Fibroblast of pulmonary artery (primary cell): ENCODE measurements at places on chromosomes 4 and X.

DNA sequence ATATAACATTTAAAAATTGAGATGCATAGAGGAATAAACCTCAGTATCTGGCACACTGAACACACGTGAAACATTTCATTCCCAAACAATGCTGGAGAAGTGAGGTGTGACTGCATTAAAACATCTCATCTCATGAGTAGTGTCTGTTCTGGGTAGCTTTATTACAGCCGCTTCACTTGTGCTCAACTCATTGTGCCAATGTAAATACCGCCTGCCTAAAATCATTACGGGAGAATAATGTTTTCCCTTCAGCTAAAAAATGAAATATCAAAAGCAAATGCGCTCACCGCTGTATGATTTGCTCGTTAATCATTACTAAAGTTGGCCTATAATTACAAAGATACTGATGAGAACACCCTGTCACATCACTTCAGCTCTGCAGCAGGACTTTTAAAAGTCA, 110.2 kb upstream of the PRPS2 start:
- no peak for DNase-seq

DNA sequence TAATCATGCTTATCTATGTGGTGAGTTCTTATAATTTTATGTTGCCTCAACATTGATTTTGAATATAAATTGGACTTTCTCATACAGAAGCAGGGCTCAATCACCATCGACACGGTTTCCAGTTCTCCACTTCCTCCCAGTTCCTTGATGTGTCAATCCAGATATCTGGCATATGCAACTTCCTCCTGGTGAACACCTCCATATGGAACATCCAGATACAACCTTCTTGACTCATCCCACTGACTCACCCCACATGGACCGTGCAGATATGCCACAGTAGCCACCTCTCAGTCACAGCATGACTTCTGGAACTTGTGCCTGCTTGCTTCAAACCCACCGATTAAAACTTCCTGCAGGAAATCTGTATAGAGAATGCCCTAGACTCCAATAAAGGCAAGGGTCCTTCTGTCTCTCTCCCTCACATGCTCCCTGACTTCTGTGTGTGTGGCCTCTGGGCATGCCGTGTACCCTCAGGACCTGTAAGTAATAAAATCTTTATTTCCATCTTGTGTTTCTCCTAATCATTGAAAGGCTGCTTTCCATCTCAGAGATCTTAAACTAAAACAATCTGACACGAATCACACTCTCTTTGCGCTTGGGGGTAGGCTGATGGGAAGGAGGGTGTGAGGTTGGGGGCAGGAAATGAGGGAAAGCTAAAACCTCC, 67.0 kb downstream of the HTRA3 start:
- DNase-seq = peak; percentile 41

DNA sequence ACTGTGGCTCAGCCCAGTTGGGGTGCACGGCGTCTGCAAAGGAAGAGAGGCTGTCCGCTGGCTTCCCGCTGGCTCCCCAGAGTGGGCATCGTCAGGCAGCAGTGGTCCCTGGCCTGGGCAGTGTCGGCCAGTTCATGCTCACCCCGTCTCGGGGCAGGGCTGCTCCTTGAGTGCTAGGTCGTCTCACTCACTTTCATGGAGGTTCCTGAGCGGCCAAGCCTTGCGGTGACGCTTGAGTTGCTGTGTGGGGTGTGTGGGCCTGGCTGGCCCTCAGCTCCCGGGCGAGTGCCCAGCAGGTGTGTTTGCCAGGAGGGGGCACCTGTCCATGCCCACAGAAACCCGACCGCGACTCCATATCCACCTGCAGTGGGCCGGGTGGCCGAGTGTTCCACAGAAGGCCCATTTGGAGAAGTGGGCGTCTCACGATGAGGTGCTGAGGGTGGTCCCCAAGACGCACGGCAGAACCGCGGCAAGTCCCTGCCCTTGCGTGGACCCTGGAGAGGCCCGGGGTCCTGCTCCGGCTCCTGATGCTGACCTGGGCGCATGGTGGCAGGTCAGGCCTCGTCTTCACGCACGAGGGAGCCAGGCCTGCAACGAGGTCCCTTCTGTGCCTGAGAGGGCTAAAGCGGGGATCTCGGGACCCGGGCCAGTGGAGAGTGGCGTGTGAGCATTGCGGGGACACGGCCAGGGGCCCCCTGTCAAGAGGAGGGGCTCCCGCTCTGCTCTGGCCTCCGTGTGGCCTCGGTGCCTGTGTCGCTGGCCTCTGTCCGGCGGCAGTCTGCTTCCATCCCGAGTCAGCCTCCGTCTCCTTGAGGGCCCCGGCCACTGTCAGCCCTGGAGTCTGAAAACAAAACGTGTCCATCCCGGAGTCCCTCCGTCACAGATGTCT, 18.5 kb upstream of the UVSSA start:
- no peak for DNase-seq

DNA sequence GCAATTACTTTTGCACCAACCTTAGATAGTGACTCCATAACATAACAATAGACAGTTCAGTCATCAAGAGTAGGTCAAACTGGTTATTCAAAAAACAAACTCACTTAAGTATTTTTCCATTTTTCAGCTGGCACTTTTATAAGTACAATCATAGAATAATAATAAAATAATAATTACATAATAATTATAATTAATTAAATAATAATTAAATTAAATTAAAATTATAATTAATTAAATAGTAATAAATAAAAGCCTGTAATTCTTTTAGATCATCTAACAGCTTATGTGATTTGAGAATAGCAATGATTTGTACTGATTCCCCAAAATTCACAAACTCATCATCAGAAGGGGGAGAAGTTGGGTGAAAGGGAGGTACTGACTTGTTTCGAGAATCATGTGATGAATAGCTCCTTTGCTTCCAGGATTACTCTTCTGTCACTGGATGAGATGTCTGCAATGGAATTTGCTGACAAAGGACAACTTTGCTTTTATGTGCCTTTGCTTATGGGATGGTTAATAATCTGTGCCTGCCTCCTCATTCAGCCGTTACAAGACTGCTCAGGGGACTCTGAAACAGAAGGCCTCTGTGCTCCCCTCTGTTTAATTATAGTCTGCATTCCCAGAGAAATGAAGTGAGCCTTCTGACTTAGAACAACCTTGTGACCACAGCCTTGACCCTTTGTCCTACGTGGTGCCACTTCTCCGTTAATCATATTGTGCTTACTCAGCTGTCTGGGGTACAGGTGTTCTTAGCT, 104.8 kb upstream of the ENPEP start:
- DNase-seq = no peak

DNA sequence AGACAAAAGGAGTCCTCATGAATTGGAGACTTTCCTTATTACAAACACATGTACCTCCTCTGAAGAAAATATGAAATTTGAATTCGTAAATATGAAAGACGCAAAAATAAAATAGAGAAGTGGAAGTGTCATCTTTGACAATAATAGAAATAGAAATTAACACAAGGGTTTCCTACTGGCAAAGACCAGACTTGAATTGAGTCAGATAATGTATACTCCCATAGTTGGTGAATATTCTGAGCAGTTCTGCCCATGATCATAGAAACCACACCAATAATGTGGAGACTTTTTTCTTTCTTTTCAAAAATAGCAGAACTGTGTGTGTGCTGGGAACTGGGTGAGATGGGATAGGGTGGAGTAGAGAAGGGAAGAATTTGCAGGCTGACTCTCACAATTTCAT, 277.7 kb upstream of the TET2 start:
- no peak for DNase-seq

DNA sequence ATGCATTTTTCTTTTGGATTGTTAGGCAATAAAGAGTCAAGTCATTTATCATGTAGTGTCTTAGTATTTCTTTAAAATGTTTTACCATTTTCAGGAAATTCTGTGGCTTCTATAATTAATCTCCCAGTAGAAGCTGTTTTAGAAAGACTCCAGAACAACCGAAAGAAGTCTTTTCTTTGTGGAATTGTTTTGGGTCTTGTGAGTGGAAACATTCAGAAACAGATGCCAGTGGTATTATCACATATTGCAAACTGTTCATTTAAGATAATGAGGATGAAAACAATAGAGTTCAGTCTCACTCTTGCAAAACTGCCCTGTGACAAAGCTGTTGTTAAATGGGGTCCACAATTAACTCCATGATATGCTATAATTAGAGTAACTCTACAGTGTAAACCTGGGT, 211.2 kb upstream of the KIT start:
- peak; percentile 7 for DNase-seq

- no peak for DNase-seq
Measured at GRCh38 chr4:179007755-179008154, 1565.5 kb upstream of the AGA start.

DNA sequence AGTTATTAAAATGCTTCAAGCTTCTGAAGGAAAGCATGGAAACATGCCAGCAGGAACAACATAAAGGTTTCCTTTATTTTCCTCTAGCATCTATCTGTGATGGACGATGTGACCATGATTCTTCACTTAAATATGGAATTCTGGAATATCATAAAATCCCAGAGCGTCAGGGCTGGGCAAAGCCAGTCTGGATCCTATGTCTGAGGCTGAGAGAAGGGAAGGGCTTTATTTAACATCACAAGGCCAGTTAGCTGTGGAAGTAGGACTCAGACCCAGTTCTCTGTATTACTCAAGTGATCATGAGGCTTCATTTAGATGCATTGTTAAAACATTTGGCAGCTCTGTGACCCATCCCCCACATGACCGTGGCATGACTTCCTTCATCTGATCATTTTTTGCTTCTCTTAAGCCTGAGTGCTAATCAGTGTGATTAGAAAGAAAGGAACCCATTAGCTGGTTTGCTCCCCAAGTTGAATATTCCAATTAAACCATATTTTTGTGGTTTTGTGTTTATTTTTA, 40.9 kb upstream of the EOLA2 start:
- no peak for DNase-seq

DNA sequence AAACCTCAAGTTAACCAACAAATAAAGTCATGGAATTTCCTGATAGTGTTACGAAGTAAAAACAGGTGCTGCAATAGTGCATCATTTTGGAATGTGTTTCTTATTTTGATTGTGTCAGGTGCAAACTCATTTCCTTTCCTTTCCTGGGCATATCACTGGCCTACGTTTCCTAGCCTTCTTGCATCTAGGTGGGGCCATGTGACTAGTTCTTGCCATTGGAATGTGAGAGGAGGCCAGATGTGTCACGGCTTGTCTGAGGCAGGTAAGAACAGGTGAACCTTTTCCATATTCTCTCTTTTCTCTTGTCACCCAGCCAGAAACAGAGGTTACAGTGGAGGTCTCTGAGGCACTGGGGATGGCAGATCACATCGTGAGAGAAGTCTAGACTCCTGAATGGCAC, 868.0 kb downstream of the RPA4 start:
- DNase-seq = no peak

DNA sequence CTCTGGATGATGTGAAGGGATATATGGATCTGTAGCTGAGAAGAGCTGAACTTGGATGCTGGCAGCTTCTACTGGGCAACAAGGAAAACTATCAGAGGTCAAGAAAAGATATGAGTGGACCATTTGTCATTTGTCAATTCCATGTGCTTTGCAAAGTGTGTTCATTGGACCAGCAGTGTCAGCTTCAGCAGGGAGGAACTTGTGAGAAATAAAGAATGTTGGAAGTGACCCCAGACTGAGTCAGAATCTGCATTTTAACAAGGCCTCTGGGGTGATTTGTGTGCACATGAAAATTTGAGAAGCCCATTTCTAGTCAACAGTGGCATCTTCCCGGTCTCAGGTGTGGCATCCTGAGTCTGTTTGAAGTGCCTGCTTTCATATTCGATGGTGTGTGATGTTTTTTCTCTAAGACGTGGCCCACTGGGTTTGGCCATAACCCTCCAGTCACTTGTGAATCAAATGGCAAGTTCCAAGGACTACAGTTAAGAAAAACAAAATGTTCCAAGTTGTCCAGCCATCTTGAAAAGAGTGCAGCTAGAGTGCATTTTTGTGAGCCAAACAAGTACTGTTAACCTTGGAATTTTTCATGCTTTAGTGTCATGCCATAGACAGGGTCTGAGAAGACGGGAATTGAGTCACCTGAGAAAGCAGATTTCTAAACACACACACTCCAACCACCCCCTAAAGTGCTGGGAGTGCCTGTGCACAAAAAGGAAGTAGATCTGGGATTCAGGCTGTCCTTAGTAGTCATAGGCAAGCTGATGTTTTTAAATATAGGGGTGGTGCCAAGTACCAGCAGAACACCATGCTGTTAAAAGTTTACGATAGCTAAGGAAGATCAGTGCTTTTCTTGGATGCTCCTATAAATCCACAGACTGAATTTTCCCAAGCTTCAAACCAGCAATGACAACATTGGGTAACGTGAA, 26.4 kb downstream of the GPM6B start:
- no peak for DNase-seq

DNA sequence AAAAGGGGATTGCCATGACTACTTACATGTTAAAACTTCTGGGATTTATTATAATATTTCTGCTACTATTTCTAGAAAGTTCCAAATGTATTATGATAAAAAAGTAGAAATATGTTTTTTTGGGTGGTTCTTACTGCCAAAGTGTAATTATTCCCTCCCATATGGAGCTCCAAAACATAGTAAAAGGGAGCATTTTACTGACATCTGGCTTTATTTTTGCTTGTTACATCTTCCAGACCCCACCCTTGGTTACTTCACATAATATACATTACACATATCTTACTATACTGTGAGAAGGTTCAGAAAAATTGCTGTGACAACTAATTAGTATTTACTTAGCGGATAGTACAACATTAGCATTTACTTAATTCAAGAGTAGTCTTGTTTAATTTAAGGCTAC, 205.1 kb upstream of the TLL1 start:
- no peak for DNase-seq

DNA sequence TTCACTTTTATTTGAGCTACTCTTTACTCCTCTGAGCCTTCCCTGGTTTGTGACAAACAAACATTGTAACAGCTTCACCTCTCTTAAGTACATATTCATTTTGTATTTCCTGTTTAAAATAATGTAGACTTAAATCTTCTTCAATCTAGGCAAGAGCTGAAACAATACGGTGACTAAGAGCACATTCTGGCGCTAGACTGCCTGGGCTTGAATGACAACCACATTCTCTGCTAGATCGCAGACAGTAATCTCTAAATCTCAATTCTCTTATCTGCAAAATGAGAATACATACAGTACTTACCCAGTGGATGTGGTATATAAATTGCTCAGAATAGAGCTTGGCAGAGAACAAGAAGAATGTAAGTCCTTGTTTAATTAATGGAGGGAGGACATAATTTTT, 144.8 kb downstream of the ARAP2 start:
- DNase-seq = peak; percentile 5

DNA sequence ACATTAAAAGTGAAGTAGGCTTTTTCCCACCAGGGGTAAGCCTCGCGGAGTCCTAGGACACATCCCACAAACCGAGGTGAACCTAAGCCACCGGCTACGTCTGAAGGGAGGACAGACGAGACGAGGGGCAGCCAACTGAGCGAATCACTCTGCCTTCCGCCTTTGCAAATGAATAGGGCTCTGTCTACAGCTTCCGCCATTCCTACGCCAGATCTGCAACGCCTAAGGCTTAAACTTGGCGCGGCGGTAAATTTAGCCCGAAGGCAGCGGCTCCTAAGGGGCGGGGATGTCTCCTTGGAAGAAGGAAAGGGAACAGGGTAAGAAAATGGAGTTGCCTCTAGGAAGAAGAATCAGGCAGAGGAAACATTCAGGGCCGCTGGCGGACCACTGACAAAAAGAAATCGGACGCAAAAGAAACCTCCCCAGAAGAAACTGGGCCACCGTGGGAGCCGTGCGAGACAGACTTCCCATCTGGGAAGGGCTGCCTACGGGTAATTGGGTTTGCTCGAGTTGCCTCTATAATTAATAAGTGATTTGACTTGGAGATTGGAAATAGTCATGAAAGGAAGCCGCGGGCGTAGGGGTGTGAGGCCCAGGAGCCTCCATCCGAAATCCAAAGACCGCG, 90.5 kb downstream of the BCOR start:
- DNase-seq = no peak
